Sigmoid colon (tissue), 7 donors: ENCODE measurements at places on chromosomes 5 and 9. TPM values are rescaled to one million over a fixed set of nuclear protein-coding genes. Genes with fewer than 3 reads are reported as not detected.

Gene MEGF10
- 3.6 TPM for total RNA-seq

Gene PRDM9
- not detected for total RNA-seq

Gene SPAG8
- 2.3 TPM for total RNA-seq

Gene CCL19
- not detected for total RNA-seq

Gene ENHO
- total RNA-seq = not detected

Gene MRPL50
- 13.5 TPM for total RNA-seq

Gene PTGDS
- 11.8 TPM for total RNA-seq

Gene PCDHB3
- total RNA-seq = 1.8 TPM

Gene CCNJL
- 0.95 TPM for total RNA-seq

Gene ZNF474
- total RNA-seq = not detected

Gene NSG2
- total RNA-seq = 8.1 TPM

- no peak for DNase-seq
These were observed 1.3 kb upstream of the RNU6ATAC start for GRCh38 chr9:134165357-134166315.

GRCh38 chr5:55578771-55579170, 44.0 kb upstream of the PLPP1 start:
- no peak for DNase-seq

- DNase-seq = no peak
These were observed 15.4 kb downstream of the SHLD3 start for GRCh38 chr5:65640240-65640639.

DNA sequence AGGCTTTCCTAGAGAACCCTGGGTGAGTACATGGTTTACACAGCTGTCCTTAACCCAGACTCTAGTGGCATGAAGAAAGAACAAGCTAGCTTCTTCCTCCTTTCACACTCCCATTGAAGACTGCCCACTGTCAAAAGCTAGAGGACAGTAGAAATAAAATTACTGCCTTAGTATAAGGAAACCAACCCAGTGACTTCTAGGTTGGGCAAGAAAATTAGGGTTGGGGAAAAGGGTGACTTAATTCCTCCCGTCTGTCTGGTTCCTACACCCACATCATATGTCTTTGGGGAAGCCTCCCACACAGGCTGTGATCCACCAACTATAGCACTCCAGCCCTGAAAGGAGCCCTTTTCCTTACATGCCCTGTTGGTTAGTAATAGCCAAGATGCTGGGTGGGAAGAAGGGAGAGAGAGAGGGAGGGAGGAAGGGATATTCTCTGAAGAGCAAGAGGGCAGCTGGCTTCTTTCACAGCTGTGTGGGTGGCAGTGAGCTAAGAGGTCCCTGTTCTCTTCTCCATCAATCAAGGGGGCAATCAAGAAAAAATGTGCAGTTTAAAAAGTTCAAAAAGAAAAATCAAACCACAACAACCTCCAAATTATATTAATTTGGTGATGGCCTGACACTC, 21.7 kb downstream of the HBEGF start:
- DNase-seq = no peak

GRCh38 chr5:110161162-110161561, 471.4 kb downstream of the MAN2A1 start:
- DNase-seq = no peak

GRCh38 chr5:113194591-113194990, 218.0 kb downstream of the DCP2 start:
- no peak for DNase-seq

- DNase-seq = no peak
These were observed 567.4 kb downstream of the PRR16 start for GRCh38 chr5:121031491-121031890.

DNA sequence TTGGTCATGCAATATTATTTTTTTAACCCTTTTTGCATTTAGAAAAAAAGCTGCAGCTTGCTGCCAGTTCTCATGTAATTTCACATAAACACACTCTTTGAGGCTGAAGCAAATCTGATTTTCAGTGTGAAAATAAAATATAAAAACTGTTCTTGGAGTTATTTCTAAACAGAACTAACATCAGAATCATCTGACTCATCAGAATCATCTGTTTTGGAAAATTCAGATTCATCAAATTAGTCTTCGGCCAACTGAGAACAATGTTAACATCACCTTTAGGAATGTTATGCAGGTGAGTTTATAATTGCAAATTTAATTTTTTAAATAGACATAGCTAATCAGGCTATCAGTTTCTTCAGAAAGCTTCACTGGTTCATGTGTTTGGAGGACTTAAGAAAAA, 45.3 kb downstream of the ZCCHC7 start:
- no peak for DNase-seq

- no peak for DNase-seq
These were observed 2.3 kb downstream of the PNPLA7 start for GRCh38 chr9:137547687-137548543.

DNA sequence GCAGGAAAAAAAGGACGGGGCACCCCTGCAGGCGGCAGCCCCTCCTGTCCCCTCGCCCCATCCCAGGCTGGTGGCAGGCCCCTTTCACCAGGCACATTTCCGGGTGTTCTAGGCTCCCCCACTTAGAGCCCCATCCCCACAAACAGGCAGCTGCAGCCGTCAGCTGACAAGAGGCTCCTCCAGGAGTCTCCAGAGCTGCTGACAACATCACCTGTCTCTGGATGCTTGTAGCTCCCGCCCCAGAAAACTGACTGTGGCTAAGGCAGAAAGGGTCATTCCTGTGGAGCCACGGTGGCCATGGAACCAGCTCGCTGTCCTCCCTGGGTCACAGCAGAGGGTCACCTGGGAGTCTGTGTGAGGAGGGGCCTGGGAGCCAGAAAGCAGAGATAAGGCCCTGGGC, 50.9 kb downstream of the HMCN2 start:
- no peak for DNase-seq

- DNase-seq = no peak
These were observed 86.3 kb upstream of the C9orf72 start for GRCh38 chr9:27659571-27659970.

DNA sequence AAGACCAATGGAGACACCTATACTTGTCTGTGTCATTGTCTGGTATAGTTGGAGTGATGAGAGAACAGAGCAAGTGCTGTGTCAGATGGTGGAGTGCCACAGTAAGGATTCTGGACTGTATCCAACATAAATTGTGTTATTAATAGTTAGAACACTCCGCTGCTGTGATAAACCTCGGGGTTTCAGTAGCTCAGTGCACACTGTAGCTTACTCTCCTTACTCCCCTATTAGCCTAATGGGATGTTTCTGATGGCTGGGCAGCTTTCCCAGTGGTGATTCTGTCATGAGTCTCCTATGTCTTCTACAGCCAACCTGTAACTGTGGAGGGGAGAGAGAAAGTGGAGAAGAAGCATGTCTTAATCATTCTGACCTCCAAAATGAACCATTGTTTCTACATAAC, 127.6 kb upstream of the PTCH1 start:
- no peak for DNase-seq

- no peak for DNase-seq
These were observed 164.5 kb downstream of the BAAT start for GRCh38 chr9:101220341-101220740.

DNA sequence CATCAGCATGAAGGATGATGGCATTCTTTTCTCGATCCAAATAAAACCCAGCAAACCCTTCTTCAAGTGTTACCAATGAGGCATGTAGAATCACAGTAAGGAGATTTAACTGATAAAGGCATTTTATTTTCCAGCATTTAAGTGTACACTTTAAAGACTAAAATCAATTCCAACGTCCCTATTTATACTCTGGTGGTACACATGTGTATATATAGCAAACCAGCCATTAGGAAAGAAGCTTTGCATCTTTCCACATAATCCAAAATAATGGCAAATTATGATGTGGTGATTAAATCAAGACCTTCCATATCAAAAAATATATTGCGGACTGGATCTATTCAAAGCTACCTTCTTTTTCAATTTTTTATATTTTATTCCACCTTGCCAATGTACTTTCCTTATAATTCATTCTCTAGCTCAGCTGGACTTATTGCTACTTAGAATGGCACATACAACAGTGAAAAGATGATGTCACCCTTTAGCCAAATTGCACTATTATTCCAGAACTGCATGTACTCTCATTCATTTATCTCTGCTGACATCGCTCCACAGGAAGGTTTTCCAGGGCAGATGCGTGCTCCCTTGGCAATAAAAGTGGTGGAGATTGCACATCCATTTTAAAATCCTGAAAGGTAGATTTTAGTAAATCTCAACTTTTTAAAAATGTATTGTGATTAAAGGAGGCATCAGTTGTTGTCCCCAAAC, 63.3 kb upstream of the SLC30A5 start:
- no peak for DNase-seq

- DNase-seq = no peak
These were observed 43.5 kb downstream of the FAM13B start for GRCh38 chr5:137989419-137989818.

DNA sequence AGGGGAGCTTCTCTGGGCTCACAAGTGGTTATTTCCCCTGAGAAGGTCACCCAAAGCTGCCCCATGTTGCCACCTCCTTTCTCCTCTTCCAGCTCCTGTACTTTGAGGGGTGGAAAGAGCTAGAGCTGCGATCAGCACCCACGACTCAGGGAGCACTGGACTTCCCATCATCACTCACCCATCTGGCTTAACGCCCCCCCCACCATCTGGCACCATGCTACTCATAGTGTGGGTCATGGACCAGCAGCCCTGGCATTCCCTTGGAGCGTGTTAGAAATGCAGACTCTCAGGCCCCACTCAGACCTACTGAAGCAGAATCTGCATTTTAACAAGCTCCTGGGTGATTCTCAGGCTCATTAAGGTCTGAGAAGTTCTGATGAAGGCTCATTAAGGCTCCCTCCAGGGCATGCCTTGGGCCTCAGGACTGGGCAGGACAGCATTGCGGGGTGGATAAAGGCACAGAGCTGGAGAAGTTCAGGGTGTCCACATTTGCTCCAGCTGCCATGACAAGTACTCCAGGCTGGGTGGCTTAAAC, 67.3 kb downstream of the GALNT12 start:
- DNase-seq = no peak

- no peak for DNase-seq
These were observed 67.4 kb downstream of the CHSY3 start for GRCh38 chr5:129971714-129972113.
